ENCODE measurements at places on chromosomes 3 and 15. TPM values are rescaled to one million over a fixed set of nuclear protein-coding genes. Genes with fewer than 3 reads are reported as not detected.

GRCh38 chr3:136122006-136122405 lies 74.1 kb downstream of the MSL2 start:
- DNase-seq: no peak

GRCh38 chr3:122758877-122759560 lies 34.6 kb downstream of the HSPBAP1 start:
- no peak for DNase-seq

DNA sequence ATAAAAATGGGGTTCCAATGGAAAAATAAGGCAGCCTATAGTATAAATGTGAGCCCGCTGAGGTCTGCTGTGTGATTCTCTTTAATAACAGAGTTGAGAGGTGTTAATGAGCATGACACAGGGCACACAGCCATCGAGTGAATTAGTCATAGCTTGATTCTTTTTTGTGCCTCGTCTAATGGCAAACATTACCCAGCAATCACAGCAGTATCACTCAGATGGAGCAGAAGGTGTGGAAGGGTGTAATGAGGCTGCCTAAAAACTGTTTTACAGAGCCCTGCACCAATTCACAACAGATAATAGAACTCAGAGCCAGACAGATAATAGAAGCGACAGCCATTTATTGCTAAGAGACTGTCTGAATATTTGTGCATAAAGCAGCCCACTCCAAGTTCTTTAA lies 178.6 kb upstream of the TPRG1 start:
- no peak for DNase-seq

DNA sequence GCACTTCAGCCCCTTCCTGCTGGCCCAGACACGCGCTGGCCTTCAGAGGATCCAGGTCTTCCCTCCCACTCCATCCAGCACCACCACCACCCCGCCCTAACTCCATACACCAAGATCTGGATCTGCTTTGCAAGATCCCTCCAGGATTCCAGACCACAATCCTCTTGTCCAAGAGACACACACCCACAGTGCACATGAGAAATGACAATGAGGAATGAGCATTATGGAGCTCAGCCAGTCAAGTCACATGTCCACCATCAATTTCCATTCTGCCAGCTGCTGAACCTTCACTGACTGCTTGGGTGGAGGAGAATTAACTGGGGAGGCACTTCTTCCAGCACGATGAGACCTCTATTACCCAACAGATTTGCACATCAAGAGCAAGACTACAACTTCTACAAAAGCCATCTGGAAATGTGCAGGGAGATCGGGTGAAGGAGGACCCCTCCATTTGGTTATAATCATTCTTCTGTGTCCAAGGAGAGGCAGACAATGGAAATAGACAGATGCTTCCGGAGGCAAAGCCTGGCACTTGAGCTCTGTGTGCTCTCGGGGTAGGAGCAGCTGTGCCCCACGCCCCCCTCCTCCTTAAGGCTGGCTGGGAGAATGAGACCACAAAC lies 12.3 kb upstream of the SPATA12 start:
- DNase-seq: no peak

DNA sequence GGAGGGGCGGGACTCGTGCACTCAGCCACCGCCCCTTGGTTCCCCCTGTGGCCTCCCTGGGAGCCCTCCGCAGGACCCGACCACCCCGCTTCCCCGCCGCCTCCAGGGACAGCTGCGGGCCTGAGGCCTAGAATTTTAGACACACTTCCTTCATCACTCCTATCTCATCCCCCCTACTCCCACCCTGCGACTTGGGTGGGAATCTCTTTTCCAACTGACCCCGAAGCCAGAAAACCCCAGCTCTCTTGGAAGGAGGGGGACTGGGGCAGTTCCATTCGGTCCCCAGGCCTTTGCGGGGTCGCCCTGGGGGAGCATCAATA lies 289 bp upstream of the TFDP2 start:
- no peak for DNase-seq

DNA sequence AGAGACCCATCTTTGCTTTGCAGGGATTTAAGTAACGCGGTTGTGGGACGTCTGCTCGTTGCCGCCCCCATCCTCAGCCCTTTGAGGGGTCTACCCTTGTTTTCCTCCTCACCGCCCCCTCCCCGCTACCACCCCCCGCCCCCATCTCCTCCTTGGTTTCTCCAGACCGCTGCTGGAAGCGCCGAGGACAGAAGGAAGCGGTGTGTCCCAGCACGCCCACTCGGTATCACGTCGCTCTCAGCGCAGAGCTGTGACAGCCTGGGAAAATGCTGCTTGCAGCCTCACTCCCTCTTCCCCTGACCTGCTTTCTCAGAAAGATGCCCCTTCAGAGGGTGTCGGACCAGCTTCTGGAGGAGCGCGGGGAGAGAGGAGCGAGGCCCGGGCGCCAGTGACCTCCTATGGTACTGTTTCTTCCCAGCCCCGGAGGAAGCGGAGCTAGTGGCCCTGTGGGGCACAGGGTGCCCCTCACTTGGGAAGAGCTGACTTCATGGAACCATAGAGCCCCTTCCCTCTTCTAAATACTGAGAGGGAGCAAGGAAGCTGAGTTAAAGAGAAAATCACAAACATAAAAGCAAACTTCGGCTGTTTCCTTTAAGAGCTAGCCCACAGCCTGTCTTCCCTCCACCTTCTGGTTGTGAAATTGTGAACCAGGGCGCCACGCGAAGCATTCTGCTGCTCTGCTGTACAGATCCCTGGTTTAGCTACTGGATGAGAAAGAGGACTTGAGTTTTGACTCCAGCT lies 698 bp downstream of the IL1RAP start:
- DNase-seq: no peak

GRCh38 chr3:158312560-158313141 lies 202.8 kb downstream of the RSRC1 start:
- DNase-seq: no peak

DNA sequence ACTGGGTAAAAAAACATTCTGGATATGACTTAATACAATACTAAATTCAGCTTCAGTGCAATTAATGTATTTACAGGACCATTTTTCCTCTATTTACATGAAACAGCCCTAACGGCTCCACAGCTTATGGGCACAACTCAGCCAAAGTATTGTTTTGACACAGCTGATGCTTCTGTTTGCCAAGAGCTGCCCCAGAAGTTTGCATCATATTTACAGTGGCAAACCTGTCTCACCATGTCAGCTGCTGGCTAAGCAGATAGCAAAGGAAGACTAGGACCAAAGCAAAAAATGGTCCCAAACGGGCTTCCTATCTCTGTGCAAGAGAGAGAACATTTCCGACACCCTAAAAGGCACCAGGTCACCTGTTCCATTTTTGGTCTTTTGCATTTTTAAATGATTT lies 94.5 kb downstream of the ADAMTS9 start:
- DNase-seq: no peak

GRCh38 chr15:28876845-28877185 lies 9.0 kb upstream of the APBA2 start:
- no peak for DNase-seq

GRCh38 chr3:37765591-37766488 lies 95.8 kb upstream of the CTDSPL start:
- no peak for DNase-seq

- no peak for DNase-seq
Observed at GRCh38 chr3:96027718-96028117, 786.7 kb upstream of the EPHA6 start.

DNA sequence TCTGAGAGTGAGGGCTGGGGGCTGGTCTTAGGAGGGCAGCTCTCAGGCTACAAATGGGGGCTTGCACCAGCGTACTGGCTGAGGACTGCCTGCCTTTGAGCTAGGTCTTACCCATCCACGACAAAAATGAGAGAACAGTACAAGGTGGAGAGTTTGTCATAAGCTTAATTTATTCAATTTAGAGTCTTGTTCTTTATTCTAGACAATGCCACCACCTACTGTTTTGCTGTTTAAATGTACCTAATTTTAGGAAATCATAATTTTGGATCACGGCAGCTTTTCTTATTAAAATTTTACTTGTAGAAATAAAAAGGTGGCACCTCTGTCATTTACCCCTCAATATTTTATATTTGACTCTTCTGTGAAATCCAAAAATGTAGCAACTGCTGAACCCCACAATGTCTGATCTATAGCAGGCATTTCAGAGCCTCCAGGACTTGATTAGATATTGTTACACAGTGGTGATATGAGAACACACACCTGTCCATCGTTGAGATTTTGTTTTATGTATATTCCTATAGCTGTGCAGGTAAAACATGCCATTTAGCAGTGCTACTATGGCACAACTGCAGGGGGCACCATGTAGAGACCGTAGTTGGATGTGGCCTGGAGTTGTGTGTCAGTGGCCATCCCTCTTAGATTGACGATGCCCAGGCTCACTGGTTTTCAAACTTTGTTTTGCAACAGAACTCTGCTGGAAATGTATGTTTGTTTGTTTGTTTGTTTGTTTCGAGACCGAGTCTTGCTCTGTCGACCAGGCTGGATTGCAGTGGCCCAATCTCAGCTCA lies 88.6 kb downstream of the SLCO3A1 start:
- DNase-seq: no peak

DNA sequence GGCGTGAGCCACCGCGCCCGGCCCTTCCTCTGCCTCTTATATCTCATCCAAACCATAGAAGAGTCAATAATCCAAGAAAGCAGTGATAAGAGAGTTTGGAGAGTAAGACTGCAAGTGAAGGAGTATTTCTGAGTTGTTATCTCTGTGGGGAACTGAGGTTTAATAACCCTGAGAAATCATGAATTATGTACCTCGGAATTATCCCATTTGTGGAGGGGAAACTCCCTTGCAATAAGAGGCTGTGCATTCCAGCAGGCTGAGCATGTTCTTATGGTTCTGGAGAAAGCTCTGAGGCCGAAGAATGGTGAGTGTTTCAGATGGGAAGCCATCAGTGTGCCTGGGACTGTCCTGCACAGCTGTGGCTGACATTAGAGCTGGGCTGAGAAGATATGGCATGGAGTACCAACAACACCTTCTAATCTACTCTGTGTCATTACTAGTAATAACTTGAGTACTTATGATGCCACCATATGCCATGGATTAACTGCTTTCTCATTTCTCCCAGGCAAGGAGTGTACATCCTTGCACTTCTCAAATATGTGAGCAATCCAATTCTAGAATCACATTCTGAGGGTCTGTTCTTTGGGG lies 31.4 kb upstream of the NOX5 start:
- DNase-seq: no peak

- DNase-seq: no peak
Observed at GRCh38 chr15:70340494-70340870, 242.8 kb upstream of the TLE3 start.

GRCh38 chr3:151630938-151631441 lies 102.7 kb upstream of the AADACL2 start:
- DNase-seq: no peak

GRCh38 chr3:151563305-151563704 lies 102.4 kb upstream of the IGSF10 start:
- DNase-seq: no peak

DNA sequence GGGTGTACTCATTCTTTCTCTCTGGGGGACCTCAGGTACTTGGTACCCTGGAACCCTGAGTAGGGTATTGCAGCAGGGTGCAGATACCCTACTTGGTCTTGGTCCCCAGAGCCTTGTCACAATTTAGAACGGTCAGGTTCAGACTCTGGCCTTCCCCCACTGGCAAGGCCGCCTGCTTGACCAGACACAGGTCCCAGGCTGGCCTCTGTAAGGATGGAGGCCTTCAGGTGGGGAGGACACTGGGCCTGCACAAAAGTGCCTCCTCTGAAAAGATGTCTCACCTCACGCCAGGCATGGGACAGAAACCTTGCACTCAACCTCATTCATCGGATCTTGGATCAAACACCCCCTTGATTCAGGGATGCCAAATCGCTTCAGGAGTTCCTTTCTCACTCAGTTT lies 158.4 kb downstream of the KLF13 start:
- no peak for DNase-seq

GRCh38 chr3:120682095-120682681 lies at the start of gene HGD:
HGD (minus strand) TSS chr3:120682239; CDS start chr3:120682111, 128 bp downstream.
- DNase-seq: no peak

GRCh38 chr15:71282076-71282475 lies 166.8 kb downstream of the THSD4 start:
- no peak for DNase-seq

- no peak for DNase-seq
Observed at GRCh38 chr15:61794276-61794675, 266.0 kb downstream of the VPS13C start.

- DNase-seq: no peak
Observed at GRCh38 chr3:57069503-57069902, 9.0 kb downstream of the SPATA12 start.

- no peak for DNase-seq
Observed at GRCh38 chr3:55721716-55722484, 234.8 kb upstream of the WNT5A start.

- DNase-seq: no peak
Observed at GRCh38 chr15:93829115-93829870, 402.1 kb upstream of the MCTP2 start.

GRCh38 chr15:24075420-24076089 lies 388.4 kb upstream of the NDN start:
- no peak for DNase-seq

GRCh38 chr15:36529296-36530011 lies 50.0 kb upstream of the CDIN1 start:
- DNase-seq: no peak

- no peak for DNase-seq
Observed at GRCh38 chr15:96535148-96535547, 204.6 kb downstream of the NR2F2 start.

DNA sequence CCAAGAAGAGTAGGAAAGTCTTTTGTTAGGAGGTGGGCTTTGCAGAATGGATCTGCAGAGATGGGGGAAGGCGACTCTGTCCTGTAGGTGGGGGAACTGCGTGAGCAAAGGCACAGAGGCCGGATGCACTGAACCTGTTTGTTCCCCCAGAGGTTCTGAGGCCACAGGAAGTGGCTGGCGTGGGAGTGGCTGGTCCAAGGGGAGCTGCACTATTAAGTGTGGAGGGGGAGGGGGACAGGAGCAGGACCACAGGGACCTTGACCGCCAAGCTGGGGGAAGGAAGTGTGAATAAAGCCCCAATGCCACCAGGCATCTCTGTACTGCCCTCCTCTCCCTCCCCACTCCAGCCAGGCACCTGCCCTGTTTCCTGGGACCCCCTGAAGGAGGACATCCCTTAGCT lies 51.8 kb downstream of the CYP11A1 start:
- no peak for DNase-seq

OIP5 gene
- total RNA-seq: 8.2 TPM

ARL14 gene
- total RNA-seq: not detected

DOCK3 gene
- total RNA-seq: 1.3 TPM

DUOXA2 gene
- 1.6 TPM for total RNA-seq

ACKR2 gene
- total RNA-seq: 11.5 TPM

SLC9C1 gene
- not detected for total RNA-seq

PLA2G4E gene
- total RNA-seq: not detected

IL12A gene
- 0.31 TPM for total RNA-seq

EIF2A gene
- 98.0 TPM for total RNA-seq
